Mononuclear cell (primary cell): ENCODE measurements at places on chromosomes 7 and 10. TPM values are rescaled to one million over a fixed set of nuclear protein-coding genes. Genes with fewer than 3 reads are reported as not detected.

Gene AGBL3
- total RNA-seq, result 2.1 TPM

Gene TUBAL3
- not detected for total RNA-seq

Gene CCDC172
- not detected for total RNA-seq

Gene AKR1D1
- not detected for total RNA-seq

Gene GDF2
- total RNA-seq, result not detected

Gene FGF8
- total RNA-seq, result not detected

Gene GBF1
- total RNA-seq, result 16.7 TPM

Gene ENKUR
- total RNA-seq, result 10.0 TPM

Gene EBF3
- total RNA-seq, result not detected

Gene UPK3BL1
- 7.5 TPM for total RNA-seq

Gene ZNF425
- 0.10 TPM for total RNA-seq

Gene TMEM26
- not detected for total RNA-seq

Gene TMEM236
- under 0.01 TPM for total RNA-seq

Gene CASP2
- 13.7 TPM for total RNA-seq

Gene ADAMTS14
- total RNA-seq, result not detected

Gene UFSP1
- total RNA-seq, result 1.5 TPM

Gene CISD1
- 1.3 TPM for total RNA-seq

Gene EMX2
- 0.10 TPM for total RNA-seq

Gene LIPJ
- not detected for total RNA-seq

Gene CALD1
- 2.1 TPM for total RNA-seq

Gene ANKRD30A
- not detected for total RNA-seq

Gene ZNF365
- total RNA-seq, result 1.5 TPM

Gene OGDH
- 17.2 TPM for total RNA-seq

Gene ENTPD7
- 4.6 TPM for total RNA-seq

Gene PCLO
- total RNA-seq, result not detected

Gene HUS1
- 45.7 TPM for total RNA-seq

Gene GBX1
- not detected for total RNA-seq

Gene LIPK
- not detected for total RNA-seq

Gene PIP
- not detected for total RNA-seq

Gene CUTC
- total RNA-seq, result 19.2 TPM

Gene OPALIN
- not detected for total RNA-seq

Gene ZNF853
- 3.8 TPM for total RNA-seq

Gene SUN3
- 0.10 TPM for total RNA-seq

Gene CALN1
- total RNA-seq, result under 0.01 TPM
